Cortex of kidney (tissue), 1 donor: ENCODE measurements at places on chromosomes 2 and 18.

GRCh38 chr2:220585241-220585640 is 957.8 kb downstream of the SLC4A3 start:
- no peak for DNase-seq

- DNase-seq, result no peak
Measured at GRCh38 chr2:173327421-173327820, 27.3 kb upstream of the CDCA7 start.

- DNase-seq, result no peak
Measured at GRCh38 chr2:119820275-119820674, 60.6 kb downstream of the PTPN4 start.

GRCh38 chr2:10006236-10007161 is 36.9 kb upstream of the KLF11 start:
- DNase-seq, result no peak
